ENCODE measurements at places on chromosomes 11 and 22.

- DNase-seq, result no peak
These were observed 52.7 kb upstream of the MYEOV start for GRCh38 chr11:69241075-69241740.

DNA sequence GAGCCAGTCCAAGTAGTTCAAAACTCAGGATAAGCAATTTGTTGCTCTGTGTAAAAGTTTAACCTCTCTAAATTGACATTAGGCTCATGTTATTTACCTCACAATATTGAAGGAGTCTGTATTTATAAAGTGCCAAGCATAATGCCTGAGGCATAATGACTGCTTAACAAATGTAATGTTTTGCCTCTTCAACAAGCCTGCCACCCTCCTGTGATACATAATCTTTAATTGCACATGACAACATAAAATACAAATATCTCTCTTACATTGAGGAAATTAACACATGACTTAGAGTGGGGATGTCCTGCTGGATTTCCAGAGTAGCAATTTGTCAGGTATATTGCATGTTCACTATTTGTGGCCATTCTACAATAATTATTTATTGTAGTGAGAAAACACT lies 469.2 kb upstream of the ANO5 start:
- DNase-seq, result peak; percentile 46

GRCh38 chr22:37188901-37189466 lies 937 bp upstream of the C1QTNF6 start:
- DNase-seq, result no peak

DNA sequence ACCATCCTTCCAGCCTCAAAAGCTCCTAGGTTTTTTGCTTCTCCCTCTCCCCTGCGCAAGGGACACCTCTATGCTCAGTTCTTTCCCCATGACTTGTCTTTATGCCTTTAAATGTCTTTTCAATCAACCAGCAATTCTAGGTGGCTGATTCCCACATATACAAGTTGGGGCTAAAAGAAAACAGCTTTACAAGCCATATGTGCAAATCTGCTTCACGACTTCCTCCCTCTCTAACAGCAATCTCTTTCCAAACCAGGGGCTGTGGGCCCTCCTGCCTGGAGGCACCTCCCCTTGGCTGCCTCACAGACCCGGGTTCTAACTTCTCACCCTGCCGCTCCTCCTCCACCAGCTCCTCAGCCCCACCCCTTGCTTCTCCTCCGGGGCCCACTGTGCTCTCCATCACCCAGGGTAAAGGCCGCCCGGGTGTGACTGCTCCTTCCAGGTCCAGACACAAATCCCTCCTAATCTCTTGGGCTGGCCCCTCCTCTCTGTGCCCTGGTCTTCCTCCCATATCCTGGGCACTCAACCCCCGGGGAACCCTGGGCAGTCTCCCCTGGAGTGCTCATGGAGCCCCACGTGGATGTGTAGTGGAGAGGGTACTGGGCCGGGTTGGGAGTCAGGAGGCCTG lies 14.1 kb downstream of the TMPRSS13 start:
- no peak for DNase-seq

DNA sequence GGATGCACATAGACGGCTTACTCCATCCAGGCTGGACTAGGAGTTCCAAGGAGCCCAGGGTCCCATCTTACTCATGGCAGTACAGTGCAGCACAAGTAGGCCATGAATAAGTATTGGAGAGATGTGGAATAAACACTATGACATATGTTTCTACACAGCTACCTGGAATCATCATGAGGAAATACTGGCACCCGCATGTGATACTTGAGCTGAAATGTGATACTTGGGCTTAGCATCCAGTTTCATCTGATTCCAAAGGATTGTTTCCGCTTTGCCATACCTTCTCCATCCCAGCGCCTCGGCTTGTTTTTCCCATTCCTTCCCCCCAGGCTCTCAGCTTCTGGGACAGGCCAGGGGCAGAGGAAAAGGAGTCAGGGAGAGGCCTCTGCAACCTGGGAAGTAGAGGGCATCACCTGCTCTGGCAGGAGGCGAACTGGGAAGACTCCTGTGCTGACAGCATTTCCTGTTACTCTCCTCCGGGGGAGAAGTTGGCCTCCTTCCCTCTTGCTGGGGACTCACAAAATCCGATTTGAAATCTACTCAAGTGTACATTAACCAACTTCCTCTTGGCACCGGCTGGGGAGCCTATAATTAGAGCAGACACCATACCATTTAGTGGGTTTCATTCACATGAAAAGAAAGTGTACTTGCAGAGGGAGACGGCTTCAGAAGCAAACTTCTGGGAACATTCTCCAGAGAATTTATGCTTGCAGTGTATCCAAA lies 187.8 kb downstream of the MIAT start:
- DNase-seq, result peak; percentile 3

DNA sequence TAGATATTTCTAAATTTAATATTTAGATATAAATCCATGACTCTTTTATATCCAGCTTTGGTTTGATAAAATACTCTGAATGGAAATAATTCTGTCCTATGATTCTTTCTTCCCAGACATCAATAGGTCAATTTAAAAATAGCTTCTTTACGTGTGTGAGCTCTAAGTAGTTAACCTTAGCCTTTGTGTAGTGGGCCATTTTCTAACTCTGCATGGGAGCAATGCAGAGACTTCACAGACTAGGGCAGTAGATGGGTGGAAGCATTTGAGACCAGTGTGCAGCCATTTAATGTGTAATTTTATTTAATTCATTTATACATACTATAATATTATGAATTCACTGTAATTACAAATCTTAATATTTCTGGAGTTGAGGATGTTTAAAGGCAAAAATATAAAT lies 23.8 kb downstream of the GAS2 start:
- DNase-seq, result no peak

GRCh38 chr22:45599836-45600577 lies 71.6 kb upstream of the ATXN10 start:
- DNase-seq, result no peak

DNA sequence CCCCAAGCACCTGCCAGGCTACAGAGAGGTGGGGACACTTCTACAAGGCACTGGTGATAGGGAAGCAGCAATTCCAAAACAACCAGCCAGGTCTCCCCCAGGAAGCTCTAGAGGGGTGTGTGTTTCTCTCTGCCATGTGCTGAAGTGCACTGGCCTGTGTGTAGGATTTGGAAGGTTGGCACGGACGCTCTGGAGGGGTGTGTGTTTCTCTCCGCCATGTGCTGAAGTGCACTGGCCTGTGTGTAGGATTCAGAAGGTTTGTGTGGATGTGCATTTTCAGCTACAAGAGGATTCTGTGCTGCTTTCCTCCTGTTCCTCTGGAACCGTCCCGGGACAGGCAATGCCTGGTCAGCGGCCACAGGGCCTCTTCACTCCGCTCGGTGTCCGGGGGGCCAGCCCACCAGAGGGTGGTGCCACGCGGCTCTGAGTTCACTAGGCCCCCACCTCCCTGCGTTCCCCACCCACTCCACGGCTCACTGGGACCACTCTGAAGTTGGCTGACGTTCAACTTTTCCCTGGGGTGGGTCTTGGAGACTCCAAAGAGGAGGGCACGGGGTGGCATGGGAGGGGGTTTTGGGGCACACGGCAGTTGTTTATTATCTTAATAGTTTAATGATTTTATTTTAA lies 552.8 kb downstream of the BRD1 start:
- DNase-seq, result no peak

- no peak for DNase-seq
These were observed 47.1 kb upstream of the NECTIN1 start for GRCh38 chr11:119776031-119776636.

- DNase-seq, result no peak
These were observed 30.2 kb downstream of the C22orf31 start for GRCh38 chr22:29031227-29032011.

GRCh38 chr11:17594686-17595192 lies 47.7 kb downstream of the OTOG start:
- no peak for DNase-seq

DNA sequence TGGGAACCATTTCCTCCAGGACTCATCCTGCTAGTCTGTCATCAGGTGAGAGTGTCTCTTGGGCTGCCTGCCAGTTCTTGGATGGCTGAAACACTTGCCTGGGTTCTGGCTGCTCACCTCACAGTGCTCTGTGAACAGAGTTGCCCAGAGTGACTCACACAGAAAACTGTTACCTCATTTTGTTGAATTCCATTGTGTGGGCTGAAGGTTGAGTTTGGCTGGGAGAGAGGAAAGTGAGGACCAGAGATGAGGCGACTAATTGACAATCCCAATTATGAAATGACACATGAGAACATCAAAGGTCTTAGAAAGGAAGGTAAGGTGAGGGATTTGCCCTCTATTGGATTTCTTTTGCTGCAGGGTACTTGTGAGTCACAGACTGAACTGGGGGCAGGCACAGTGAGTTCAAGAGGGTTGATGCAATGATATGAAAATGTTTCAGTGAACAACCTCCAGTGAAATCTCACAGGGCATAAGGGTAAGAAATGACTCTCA lies 20.2 kb upstream of the CALCB start:
- no peak for DNase-seq

DNA sequence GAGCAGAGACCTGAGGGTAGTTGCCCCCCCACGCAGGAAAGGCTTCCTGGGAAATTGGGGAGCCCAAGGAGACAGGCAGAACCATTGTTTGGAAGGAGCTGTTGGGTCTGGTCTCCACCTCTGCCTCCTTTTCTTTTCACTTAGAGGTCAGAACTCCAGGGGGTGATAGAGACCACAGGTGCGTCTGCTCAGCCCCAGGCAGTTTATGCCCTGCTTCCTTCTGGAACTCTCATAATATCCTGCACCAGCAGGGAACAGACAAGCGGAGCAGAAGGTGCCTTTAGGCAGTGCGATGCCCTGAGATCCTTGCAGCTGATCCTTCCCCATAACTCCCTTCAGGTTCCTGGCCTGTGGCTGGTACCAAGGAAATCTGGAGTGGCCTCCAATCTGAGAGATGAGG lies 120.2 kb downstream of the NECTIN1 start:
- DNase-seq, result peak; percentile 91

GRCh38 chr22:46124383-46125144 lies 25.8 kb upstream of the PPARA start:
- no peak for DNase-seq

DNA sequence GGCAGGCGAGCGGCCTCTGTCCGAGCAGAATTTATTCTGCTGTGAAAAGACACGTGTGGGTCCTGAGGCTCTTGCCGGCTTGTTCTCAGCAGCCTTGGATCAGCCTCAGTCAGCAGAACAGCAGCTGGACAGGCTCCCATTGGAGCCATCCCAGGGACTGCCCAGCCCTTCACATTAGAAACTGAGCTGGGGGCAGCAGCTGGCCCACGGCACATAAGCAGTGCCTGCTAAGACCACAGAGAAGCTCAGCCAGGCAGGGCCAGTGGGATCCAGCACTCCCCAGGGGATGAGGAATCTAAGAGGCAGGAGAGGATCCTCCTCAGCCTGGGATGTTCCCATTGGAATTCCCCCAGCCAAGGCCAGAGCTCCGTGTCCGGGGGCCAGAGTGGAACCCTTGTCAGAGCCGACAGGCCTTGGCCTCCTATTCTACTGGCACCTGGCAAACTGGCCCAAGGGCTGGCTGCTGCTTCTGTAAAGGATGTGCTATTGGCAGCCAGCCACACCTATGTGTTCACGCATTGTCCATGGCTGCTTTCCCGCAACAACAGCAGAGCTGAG lies 18.2 kb downstream of the RTN4R start:
- DNase-seq, result peak; percentile 22

- DNase-seq, result no peak
These were observed 14.4 kb downstream of the CPSF7 start for GRCh38 chr11:61415381-61415780.
